Stimulated activated CD4-positive, alpha-beta T cell treated with anti-CD3 and anti-CD28 coated beads, Interleukin-12 subunit alpha, Interleukin-12 subunit beta, amount 100 ng/mL, for 4 hours (primary cell): ENCODE measurements at places on chromosomes 1 and 21.

DNA sequence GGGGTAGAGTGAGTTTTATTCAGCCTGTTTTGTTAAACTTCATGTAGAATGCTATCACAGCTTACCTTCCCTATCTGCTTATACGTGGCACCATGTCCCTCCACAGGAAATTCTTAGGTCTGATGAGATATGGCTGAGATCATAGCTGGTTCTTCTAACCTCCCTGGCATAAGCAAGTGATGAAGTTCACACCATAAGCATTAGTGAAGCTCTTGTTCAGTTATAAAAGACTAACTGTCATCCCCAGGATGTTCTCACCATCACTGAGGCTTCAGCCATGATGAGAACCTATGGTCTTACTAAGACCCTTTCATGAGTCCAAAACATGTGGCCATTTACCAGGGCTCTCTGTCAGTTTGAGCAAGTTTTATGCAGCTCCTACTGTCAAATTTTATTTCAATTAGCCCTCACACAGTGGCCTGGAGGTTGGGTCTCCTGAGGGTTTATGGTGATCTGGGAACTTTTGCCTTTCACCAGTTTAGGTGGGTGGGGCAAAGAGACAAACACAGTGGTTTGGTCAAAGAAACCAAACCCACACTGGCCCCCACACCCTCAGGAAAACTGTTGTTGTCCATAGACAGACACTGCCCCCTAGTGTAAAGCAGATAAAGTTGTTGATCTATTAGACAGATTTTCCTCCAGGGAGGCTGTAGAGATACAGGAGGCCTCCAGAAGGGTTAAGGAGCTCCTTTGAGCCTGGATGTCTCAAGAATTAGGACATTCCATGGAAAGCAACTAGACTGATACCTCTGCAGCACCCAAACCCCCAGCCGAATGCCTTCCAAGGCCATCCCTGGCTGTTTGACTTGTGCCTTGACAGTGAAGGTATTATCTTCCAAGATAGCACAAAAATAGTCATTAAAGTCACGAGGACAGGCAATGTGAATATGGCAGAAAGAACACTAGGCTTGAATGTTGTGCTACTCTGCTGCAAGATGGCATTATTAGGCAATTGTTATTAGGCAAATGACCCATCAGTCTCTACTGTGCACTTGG lies 5.0 kb downstream of the SLC22A15 start:
- no peak for DNase-seq

GRCh38 chr1:47930210-47930840 lies 66.9 kb downstream of the TRABD2B start:
- DNase-seq: no peak

GRCh38 chr1:218656301-218657037 lies 311.3 kb downstream of the TGFB2 start:
- no peak for DNase-seq

DNA sequence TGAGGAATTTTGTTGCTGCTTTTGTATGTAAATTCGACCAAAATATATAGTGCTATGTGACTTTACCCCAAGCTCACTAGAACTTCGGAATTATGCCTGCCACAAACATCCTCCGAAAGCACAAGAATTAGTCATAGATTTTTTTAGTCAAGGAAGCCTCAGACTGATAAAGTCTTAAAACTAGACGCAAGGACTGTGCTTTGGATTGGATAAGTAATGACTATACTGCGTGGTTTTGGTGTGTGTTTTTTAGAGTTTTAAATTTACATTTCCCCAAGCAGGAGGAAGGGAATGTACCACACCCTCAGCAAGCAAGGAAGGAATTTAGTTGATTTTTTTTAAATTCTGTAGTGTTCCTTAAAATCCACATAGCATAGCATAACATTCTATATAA lies 10.3 kb downstream of the WLS start:
- DNase-seq: no peak

DNA sequence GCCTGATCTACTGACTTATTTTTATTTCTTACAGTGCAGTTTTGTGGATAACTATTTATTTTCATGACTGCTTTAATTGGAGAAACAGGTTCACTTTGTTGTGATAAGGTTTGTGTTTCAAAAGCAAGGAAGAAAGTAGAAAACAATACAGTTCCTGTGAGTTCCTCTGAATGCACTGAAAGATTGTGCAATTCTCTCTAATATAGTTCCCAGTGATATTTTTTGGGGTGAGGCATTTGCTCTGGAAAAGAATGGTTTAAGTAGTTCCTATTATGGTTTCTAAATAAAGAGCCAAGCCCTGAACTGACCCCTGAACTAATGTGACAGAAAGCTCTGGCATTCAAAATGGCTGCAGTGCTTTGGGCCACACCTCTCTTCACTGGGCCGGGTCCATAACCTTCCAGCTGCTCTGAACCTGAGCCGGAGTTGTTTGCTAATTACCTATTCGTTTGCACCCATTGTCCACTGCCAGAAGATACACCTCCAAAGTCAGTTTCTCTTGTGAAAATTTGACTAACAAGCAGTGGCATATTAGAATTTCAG lies 56.6 kb upstream of the VTCN1 start:
- no peak for DNase-seq

- no peak for DNase-seq
Observed at GRCh38 chr1:31744165-31744888, 19.8 kb downstream of the ADGRB2 start.

- no peak for DNase-seq
Observed at GRCh38 chr1:41414716-41415306, 53.6 kb downstream of the FOXO6 start.

GRCh38 chr1:20988943-20989342 lies 187.8 kb downstream of the EIF4G3 start:
- DNase-seq: no peak

GRCh38 chr1:36942148-36942547 lies 92.2 kb downstream of the GRIK3 start:
- DNase-seq: no peak

DNA sequence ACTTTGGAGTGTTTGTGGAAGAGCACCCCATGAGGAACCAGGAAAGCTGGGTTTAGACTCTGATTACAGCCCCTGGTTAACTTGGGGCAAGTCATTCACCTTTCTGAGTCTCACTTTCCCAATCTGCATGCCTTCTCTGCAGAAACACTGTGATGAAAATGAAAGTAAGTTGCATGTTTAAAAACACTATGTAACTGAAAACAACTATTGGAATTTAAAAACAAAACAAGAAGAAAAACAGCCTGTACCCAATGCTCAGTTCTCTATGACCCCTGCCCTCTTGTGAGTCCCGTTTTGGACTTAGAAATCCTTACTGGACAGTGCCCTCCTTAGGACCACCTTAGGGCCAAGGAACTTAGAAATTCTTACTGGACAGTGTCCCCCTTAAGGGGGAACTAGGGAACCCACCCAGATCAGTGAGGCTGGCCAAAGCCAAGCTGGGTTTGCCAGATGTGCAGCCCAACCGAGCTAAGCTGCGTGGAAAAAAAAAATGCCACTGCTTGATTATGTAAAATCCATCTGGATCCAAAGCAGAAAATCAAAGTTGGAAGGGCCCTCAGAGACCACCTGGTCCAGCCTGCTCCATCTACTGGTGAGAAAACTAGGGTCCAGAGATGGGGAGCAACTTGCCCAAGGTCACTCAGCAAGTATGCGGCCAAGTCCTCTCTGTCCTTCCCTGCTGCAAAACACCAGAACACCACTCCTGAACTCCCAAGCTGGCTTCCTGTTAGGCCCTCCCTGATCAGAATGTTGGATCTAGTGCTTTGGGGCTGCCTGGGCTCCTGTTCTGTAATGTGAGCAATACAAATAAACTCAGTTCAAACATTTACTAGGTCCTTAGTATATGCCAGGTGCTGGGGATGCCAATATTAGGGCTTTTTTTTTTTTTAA lies 77.7 kb downstream of the MRPL37 start:
- DNase-seq: no peak

DNA sequence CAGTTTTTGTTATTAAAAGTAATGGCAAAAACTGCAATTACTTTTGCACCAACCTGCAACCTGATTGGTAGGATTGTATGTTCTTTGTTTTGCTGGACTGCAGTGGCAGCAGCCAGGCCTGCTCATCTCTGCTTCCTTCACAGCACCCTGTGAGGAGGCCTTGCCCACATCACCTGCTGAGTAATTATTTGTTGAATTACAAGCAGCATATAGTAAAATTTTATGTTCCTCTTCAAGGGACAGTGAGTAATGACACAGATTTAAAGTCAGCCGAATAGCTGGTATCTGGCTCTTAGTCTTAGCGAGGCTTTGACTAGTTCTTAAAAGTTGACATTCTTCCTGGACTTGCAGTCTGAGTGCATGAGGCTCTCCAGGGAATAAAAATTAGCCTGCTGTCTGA lies 435.1 kb downstream of the PRDM2 start:
- no peak for DNase-seq

DNA sequence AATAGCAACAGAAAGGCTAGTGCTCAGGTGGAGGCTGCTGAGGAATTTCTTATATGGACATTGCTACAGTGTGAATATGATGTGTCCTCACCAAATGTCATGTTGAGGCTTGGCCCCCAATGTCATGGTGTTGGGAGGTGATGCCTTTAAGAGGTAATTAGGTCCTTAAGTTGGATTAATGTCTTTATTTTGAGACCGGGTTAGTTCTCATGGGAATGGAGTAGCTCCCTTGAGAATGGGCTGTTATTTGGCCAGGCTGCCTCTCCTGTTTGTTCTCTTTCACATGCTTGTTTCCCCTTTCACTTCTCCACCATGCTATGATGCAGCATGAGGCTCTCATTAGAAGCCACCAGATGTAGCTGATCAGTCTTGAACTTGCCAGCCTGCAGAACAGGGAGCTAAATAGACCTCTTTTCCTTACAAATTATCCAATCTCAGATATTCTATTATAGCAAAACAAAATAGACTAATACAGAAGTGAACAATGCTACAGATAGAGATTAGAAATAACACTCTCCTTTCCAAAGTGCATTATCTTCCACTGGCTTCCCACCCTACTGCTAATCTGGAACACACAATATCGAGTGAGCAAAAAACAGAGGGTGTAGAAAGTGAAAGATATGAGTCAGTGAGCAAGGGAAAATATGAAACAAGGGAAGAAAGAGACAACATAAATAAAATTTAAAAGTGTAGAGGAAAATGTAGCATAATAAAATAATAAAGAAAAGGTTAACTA lies 160.2 kb downstream of the NTMT2 start:
- DNase-seq: no peak

- no peak for DNase-seq
Observed at GRCh38 chr1:172746091-172746949, 87.4 kb downstream of the FASLG start.

DNA sequence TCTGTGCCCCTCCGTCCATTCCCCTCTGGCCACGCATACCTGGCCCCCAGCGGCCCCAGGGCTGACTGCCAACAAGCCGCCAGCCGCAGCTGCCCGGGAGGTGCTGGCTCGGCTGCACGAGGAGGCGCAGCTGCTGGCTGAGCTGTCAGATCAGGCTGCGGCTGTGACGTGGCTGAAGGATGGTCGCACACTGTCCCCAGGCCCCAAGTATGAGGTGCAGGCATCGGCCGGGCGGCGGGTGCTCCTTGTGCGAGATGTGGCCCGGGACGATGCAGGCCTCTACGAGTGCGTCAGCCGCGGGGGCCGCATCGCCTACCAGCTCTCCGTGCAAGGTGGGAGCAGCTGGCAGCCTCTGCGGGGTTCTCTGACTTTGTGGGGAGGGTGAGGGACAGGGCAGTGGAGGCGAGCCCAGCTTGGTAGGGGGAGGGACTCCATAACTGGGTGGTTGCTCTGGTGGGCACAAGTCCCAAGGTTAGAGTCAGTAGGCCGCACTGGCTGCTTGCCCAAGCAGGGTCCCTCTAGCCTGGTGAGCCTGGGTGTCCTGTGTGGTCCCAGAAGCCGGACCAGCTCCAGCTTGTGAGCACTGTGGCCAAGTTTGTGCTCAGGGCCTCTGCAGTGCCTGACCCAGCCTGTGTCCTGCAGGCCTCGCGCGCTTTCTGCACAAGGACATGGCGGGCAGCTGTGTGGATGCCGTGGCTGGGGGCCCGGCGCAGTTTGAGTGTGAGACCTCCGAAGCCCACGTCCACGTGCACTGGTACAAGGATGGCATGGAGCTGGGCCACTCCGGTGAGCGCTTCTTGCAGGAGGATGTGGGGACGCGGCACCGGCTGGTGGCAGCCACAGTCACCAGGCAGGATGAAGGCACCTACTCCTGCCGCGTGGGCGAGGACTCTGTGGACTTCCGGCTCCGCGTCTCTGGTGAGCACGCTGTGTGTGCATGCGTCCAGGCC lies 8.8 kb downstream of the OBSCN start:
- DNase-seq: no peak

DNA sequence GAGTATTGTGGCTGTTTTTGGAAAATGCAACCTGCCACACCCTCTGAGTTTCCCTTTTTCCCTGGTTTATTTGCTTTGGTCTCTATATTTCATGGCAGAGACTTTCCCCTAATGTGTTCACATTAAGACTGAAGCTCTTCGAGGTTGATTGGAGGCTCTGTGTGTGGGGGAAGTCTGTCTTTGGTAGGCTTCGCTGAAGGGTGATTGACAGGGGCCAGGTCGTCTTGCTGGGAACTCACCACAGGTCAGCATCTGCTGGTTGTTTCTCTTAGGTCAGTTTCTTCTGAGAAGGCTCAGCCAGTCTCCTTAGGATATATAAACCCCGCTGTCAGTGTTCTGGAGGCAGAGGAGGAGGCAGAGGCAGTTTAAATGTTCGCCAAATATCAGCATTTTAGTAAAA lies 249.4 kb downstream of the RPS6KC1 start:
- DNase-seq: no peak

GRCh38 chr1:181784039-181784683 lies 277.4 kb downstream of the ZNF648 start:
- no peak for DNase-seq

DNA sequence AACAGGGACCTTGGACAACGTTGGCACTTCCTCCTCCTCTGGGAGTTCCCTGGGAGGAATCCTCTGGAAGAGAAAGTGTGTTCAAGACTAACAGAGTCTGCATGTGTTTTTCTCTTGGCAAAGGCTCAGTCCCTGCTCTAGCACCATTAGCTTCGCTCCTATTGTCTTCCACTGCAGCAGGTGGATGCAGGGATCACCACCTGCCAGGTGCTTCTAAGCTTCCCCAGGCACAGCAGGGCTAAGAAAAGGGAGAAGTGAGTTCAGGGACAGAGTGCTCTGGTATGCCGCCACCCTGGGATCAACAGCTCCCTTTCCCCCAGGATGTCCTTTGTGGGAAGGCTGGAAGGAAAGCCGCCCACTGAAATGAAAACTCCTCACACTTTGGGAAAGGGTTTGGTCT lies 43.9 kb upstream of the IL20 start:
- no peak for DNase-seq
